ENCODE measurements at places on chromosomes 7 and 10. TPM values are rescaled to one million over a fixed set of nuclear protein-coding genes. Genes with fewer than 3 reads are reported as not detected.

NDUFB2 gene
- 278 TPM for total RNA-seq

GRCh38 chr10:83908506-83908905, 230.8 kb upstream of the GHITM start:
- no peak overlapping the region for H3K4me3 ChIP-seq
- DNase-seq: no peak
- H3K27me3 ChIP-seq: no peaks in the 10 kb centered on the region
- no peak overlapping the region for H3K27ac ChIP-seq

DNA sequence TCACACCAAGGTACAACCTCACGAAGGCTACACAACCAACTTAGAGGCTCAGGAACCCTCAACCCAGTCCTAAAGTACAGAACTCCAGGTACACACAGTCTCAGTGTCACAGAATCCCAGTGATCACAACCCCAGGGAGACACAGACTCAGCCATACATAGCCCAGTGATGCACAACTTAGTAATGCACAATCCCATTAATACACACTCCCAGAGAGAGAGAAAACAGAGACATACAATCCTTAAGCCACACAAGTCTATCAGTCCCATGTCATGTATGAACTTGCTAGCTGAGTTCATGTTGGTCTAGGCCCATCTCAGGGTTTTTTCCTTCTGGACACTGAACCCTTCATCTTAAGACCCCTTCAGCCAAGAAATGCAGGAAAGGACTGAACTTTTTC, 4.6 kb downstream of the KCNIP2 start:
- no peak overlapping the region for H3K4me3 ChIP-seq
- H3K36me3 ChIP-seq: no peaks in the 10 kb centered on the region
- DNase-seq: no peak
- peaks cover 5% of the 10 kb centered on the region for H3K27me3 ChIP-seq
- H3K4me1 ChIP-seq: peaks cover 33% of the 10 kb centered on the region

DNA sequence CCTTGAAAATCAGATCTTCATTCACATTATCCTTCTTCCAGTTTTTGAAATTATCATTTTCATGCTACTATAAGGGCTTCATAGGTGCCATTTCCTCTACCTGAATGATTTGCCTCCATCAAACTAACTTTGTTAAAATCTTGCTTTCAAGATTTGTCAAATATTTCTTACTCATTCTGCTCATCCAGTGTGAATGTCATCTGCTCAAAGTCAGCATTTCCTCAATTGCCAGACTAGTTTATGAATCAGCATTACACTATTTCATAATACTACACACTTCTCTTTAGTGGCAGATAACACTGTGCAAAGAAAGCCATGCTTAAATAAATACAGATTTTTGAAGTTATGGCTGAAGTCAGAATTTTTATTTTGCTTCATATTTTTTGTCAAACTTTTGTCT, 21.3 kb upstream of the LIPF start:
- no peak overlapping the region for H3K27ac ChIP-seq
- no peaks in the 10 kb centered on the region for H3K36me3 ChIP-seq
- H3K27me3 ChIP-seq: no peaks in the 10 kb centered on the region

- H3K4me1 ChIP-seq: peaks cover 29% of the 10 kb centered on the region
- H3K4me3 ChIP-seq: no peak overlapping the region
- H3K36me3 ChIP-seq: no peaks in the 10 kb centered on the region
- no peaks in the 10 kb centered on the region for H3K27me3 ChIP-seq
- no peak for DNase-seq
- peak overlapping the region; percentile 95 for H3K27ac ChIP-seq
Observed at GRCh38 chr7:47255441-47255840, 326.5 kb downstream of the TNS3 start.

DNA sequence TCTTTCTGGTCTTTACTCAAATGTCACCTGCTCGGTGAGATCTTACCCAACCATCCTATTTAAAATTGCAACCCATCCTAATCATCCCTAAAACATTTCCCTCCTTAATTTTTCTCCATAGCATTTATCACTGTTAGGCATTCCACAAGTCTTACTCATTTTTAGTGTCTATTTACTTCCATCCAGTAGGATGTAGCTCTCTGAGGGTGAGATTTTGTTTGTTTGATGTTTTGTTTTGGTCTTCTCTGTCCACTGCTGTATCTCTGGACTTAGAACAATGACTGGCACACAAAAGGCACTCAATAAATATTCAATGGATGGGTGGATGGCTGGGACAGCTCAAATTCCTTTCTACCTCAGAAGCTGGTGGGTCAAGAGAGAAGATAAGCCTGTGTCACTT, 15.8 kb upstream of the DUSP5 start:
- H3K36me3 ChIP-seq: no peaks in the 10 kb centered on the region
- no peak for DNase-seq
- no peaks in the 10 kb centered on the region for H3K27me3 ChIP-seq

- no peak for DNase-seq
- H3K4me3 ChIP-seq: no peak overlapping the region
- H3K27me3 ChIP-seq: no peaks in the 10 kb centered on the region
- no peaks in the 10 kb centered on the region for H3K36me3 ChIP-seq
- H3K27ac ChIP-seq: no peak overlapping the region
Observed at GRCh38 chr10:52645187-52645758, 127.3 kb downstream of the MBL2 start.

- no peak for DNase-seq
- H3K36me3 ChIP-seq: no peaks in the 10 kb centered on the region
- H3K4me1 ChIP-seq: no peaks in the 10 kb centered on the region
- no peak overlapping the region for H3K27ac ChIP-seq
Observed at GRCh38 chr10:98971464-98971863, 264.2 kb downstream of the HPSE2 start.

- no peaks in the 10 kb centered on the region for H3K4me1 ChIP-seq
- H3K27ac ChIP-seq: no peak overlapping the region
- DNase-seq: peak; percentile 53
- H3K4me3 ChIP-seq: no peak overlapping the region
Observed at GRCh38 chr10:124324856-124325632, 93.7 kb downstream of the OAT start.
